ENCODE measurements at places on chromosomes 5 and 9.

GRCh38 chr9:126628146-126628545, 14.4 kb downstream of the LMX1B start:
- no peak for DNase-seq

DNA sequence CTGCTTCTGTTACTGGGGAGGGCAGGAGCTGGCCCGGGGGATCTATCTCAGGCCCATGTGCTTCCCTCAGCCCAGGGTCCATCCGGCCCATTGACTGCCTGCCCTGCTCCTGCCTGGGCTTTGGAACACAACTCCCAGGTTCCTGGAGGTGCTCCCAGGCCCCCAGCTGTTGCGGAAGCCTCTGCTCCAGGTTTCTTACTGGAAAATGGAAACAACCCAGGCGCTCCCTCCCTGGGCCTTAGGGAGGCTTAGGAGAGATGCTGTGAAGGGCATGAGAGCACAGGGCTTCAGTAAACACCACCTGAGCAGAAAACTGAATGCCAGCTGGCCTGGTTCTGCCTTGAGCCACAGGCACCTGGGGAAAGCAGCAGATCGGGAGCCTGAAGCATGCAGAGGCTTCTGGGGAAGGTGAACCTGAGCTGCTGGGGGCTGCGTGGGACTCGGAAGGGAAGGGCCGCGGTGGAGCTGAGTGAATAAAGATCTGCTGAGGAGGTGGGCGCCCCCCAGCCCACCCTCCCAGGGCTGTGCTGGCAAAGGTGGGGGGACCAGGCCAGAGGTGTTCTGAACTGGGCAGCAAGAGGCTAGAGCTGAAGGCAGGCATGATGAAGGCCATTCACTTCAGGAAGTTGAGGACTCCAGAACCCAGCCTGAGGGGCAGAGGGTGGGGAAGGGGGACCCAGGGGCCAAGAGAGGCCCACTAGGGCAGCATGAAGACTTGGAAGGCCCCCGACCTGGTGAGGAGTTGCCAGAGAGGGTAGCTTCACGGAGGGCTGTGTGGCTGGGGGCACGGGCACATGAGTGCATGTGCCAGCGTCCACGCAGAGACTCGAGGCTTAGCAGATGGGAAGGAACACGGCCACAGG, 64.8 kb downstream of the SHB start:
- no peak for DNase-seq

DNA sequence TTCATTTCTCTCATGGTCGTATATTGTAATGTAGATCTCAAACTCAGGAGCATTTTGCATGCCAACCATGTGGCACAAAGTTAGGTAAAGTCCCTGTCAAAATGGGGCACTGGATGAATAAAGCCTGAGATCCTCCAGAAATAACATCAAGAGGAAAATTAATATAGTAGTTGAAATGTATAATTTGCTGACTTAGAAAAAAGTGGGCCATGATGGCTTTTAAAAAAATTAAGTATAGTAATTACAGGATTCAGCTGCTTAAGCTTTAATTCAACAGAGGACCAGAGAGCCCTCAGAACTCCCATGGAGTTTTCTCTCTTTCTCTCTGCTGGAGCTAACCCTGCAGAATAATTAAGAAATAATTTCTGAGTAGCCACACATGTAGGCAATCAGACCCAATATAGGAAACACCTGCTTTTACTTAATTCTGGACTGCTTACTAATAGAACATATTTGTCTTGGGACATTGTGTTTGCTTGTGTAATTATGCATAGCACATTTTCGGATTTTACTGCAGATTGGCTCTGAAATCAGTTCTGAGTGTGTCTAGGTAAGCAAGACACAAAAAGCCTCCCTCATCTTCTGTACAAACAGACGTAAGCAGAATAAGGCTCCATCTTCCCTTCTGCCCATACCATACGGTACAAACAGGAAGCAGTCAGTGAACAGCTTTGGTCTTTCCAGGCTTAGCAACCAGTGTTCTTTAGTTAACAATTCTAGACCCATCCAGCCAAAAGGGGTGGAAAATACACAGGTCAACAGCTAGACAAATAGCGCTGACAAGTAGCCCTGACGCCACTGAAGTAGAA, 26.5 kb upstream of the PCSK1 start:
- DNase-seq: no peak

- DNase-seq: peak; percentile 71
These were observed 111.5 kb downstream of the PAX5 start for GRCh38 chr9:36922548-36922947.

DNA sequence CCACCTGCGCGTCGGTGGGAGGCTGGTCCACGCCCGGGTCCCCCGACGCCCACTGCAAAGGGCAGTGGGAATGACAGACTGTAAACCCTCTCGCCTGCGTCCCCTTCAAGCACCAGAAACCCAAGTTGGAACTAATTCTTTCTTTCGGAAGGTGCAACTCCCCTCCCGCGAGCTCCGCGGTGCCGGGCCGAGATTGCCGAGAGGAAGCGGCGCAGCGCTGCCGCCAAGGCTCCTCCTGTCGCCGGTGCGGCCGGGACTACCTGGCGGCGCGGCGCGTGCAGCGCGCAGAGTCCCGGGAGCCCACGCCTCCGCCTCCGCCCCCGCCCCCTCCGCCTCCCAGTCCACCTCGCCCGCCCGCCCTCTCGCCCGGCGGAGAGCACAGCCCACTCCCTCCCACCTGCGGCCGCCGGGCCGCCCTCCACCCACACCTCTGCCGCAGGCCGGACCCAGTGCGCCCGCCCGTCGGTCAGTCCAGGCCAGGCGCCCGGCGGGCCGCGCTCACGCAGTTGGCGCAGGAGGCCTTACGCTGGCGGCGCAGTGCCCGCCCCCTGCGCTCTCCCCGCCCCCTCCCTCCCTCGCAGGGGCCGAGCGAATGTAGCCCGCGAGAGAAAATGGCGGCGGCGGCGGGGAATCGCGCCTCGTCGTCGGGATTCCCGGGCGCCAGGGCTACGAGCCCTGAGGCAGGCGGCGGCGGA, at the start of gene MAP3K1:
Gene MAP3K1, plus strand, starts transcription at position 587 of the 695 bp plus-strand sequence. Its CDS starts 25 bp downstream, at position 612.
- DNase-seq: peak; percentile 78

- DNase-seq: no peak
These were observed 17.6 kb downstream of the MEGF9 start for GRCh38 chr9:120696551-120697230.

- DNase-seq: no peak
These were observed 172.3 kb downstream of the CACNA1B start for GRCh38 chr9:138049779-138050471.

DNA sequence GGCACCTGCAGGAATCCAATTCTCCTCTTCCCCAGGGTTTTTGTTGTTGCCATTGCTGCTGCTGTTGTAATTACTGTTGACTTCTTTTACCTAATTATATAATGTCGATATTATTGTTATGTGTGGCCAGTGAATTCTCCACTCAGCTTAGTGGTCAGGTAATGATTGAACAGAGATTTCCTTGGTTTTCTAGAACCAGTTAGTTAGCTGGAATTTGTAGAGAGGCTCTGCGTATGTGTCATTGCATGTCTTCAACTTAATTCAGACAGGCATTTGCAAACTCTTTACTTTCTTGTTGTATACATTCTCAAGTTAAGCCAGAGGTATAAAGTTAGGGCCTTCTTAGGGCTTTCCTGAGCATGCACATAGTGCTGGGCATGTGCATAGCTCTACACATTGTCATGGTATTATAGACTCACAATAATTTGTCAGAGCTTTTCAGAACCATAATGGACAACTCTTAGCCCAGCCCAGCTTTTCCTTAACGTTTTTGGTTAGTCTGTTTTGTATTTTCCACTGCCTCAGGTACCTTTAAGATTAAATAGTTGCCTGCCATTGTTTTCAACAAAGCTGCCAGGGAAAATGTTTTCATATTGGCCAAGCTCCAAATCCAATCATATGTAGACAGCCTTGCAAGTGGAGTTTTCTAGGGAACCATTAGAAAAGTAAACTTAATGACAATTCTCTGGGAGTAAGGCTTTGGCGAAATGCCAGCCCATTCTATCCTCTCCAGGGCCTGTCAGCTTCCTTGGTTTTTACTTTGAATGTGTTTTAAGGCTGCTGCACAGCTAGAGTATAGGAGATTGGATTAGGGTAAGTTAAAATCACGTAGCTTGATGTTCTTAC, 68.1 kb downstream of the UBE2R2 start:
- DNase-seq: peak; percentile 11

GRCh38 chr5:9231842-9232241, 314.0 kb downstream of the SEMA5A start:
- no peak for DNase-seq

GRCh38 chr9:98255578-98256296, at the start of gene TBC1D2:
TSS of gene TBC1D2 (minus strand) at chr9:98255649. CDS start at chr9:98255541, 108 bp downstream.
- DNase-seq: peak; percentile 93

DNA sequence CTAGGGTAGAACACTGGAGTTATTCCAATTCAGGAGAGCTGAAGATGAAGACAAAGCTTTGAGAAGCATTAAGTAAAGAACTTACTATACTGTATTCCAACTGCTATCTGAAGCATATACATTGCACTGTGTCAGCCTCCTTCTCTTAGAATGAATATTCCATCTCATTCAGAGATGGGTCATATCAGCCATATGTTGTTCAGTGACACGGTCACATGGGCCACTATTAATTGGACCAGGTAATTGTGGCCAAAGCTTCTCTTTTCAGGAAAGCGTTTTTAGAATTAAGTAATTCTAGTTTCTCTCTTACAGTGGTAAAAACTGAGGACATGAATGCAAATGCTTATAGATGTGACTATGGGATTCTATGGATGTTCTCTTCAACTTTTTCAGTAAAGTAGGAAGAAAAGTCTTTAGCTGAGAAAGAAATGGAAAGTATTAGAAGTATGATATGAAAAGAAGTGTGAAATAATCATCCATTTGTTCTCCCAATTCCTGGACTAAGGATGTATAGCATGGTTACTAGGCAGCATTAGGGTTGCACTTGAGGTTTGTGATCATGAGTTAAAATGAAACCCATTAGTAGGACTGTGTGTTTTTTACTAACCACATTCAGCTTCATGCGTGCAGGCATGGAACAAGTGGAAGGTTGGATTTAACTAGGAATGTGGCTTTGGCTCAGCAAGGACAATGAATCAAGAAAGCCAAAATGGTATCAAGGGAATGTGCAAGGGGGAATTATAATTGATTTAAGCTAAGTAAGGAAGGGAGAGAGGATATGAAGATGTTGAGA, 40.9 kb downstream of the CETN3 start:
- DNase-seq: no peak

- DNase-seq: no peak
These were observed 106.1 kb downstream of the STK32A start for GRCh38 chr5:147340941-147341340.

DNA sequence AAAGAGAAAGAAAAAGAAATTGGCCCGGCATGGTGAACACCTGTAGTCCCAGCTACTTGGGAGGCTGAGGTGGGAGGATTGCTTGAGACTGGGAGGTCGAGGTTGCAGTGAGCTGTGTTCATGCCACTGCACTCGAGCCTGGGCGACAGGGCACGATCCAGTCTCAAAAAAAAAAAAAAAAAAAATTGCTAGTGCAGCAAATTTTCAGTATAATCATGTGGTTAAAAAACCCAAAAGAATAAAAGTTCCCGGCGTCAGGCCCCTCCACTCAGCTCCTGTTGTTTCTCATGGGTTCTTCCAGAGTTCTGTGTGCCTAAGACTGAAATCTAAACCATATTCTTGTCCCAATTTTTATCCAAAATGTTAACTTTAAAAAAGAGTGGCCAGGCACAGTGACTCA, 49.1 kb downstream of the WNK2 start:
- DNase-seq: no peak

DNA sequence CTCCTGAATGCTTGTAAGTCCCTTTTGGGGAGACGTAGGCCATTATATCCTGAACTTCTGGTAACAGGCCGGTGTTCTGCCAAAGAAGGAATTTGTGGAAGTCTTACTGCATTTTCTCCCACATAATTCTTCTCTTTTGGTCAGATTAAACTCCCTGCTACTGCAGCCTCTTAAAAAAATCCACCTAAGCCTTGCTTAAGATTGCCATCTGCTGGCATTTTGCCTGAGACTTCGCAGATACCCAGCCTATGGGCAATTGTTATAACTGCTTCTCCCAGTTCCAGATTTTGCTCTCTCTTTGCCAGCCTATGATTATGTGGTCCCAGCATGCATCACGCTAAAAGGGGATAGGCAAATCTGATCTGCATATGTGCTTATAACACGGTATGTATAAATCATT, 391.6 kb upstream of the CHD1 start:
- no peak for DNase-seq

DNA sequence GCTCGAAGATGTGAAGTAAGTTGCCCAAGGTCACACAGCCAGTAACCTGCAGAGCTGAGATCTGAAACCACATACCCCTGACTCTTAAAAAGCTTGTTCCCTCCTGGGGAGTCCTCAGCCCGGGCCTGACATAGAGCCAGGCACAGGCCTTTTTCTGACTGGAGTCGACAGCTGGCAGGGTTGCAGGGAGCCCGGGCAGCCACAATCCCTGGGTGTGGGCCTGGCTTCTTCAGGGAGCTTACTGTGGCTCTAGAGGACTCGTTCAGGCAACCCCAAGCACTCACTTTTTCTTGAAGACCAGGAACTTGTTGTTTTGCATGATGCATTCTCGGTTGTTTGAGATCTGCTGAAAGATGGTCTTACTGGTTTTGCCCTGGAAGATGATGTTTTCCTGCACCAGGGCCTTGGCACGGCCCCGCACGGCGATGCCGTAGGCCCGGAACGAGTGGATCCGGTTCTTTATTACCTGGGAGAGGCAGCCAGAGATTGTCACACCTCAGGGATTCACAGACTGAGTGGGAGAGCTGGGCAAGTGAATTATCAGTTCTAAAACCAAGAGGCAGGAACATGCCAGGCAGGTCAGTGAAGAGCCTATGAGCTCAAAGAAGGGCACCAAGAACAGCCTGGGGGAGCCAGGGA, 30.0 kb downstream of the POLR1E start:
- DNase-seq: no peak

DNA sequence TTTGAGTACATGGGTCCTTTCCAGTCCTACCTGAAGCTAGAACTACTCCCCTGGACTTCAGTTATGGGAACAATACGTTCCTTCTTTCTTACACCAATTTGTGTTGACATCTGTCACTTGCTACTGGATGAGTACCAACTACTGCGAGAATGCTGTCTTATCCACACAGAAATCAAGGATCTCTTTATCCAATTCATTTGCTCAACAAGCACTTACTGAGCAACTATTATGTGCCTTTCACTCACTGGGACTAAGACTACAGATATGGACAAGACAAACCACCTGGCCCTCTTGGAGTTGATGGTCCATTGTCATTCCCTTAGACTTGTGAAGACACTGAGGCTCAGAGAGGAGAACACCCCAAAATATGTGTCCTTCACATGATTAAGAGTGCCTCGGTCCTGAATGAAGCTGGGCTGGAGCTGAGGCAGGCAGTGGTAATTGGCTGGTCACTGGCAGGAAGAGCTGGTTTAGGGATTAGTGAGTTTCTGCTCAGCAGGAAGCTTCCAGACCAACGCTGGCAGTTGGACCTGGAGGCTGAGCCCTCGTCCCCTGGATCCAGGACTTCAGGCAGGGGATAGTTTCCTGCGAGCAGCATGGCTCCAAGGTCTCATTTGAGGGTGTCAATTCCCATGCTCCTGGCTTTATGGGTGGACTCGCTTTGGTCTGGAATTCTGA, 8.4 kb upstream of the ARSI start:
- DNase-seq: peak; percentile 64

- peak; percentile 24 for DNase-seq
These were observed 3.3 kb downstream of the ASTN2 start for GRCh38 chr9:117411547-117411946.

- no peak for DNase-seq
These were observed 140.7 kb upstream of the SLC44A1 start for GRCh38 chr9:105103776-105104175.
